ENCODE measurements at places on chromosomes 6 and 20. TPM values are rescaled to one million over a fixed set of nuclear protein-coding genes. Genes with fewer than 3 reads are reported as not detected.

DNA sequence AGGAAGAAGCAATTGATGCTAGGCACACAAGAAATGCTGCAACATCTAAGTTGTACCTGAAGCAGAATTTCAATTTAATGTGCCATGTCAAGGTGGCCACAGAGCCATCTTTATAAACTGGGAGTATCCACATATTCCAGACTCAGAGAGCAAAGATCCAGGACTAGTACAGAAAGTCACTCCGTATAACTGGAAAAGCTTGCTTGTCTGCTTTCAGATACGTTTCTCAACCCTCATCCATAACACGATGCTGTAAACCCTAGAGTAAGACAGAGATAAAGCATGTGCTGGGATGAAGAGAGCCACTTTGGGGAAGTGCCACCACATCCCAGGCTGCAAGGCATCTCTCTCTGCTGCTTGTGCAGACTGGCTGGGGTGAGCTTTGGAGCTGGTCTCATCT lies 134.7 kb downstream of the PACRG start:
- DNase-seq = no peak

DNA sequence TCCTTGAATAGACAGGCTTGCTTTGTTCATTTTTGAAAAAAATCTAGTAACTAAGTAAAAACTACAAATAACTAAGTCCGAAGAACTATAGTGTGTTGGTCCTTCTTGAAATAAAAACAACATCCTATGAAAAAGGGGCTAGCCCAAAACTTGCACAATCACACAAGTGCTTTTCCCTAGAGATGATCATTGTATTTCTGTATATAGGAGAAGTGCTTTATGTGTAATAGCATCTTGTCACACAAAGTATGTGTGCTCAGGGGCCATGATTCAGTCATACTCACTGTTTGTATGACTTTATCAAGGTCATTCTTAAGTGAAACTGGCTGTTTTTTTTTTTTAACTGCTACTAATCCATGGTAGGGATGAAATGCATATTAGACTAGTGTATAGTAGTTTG lies 179.8 kb downstream of the DTNBP1 start:
- DNase-seq = no peak

DAAM2 gene
- 61.9 TPM for total RNA-seq

GRCh38 chr6:161836643-161837448 lies 563.0 kb upstream of the AGPAT4 start:
- no peak for DNase-seq

- DNase-seq = no peak
Observed at GRCh38 chr6:21847711-21848480, 254.3 kb downstream of the SOX4 start.
